ENCODE measurements at places on chromosomes 4 and X.

- ATAC-seq = no peak
These were observed at the start of gene TNMD for GRCh38 chrX:100584611-100585010. Gene TNMD (plus strand): TSS chrX:100584936. CDS start chrX:100585019, 83 bp downstream.

- peak; percentile 74 for ATAC-seq
These were observed 1689.5 kb upstream of the PCDH10 start for GRCh38 chr4:131459430-131460101.

DNA sequence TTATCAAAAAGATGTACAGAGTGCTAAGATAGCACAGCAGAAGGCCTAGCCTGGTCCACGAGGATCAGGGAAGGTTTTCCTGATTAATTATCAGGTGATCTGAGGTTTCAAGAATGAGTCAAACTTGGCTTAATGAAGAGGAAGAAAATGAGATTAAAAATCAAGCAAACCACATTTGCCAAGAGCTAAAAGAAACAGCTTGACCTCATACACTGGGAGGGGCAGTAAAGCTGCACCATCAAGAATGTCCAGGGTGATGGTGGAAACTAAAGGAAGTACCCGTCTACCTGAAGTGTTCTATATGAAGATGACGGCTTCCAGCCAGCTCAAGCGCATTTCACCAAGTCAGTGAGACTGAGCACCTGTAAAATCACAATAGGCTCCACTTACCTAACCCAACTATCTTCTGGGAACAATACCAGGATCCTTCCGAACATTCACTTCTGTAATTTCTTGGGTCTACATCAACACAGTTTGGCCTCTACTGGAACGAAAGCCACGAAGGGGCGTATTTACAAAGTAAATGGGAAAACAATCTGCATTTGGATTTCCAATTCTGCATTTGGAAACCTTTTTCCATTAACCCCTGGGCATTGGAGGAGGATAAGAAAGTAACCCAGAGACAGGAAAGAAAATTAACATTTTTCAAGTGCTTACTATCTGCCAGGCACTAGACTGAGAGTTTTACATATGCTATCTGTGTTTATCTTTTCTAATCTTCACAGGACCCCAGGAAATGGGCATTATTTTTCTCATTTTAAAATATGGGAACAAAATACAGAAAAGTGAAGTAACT is 114.0 kb upstream of the DCLK2 start:
- no peak for ATAC-seq

DNA sequence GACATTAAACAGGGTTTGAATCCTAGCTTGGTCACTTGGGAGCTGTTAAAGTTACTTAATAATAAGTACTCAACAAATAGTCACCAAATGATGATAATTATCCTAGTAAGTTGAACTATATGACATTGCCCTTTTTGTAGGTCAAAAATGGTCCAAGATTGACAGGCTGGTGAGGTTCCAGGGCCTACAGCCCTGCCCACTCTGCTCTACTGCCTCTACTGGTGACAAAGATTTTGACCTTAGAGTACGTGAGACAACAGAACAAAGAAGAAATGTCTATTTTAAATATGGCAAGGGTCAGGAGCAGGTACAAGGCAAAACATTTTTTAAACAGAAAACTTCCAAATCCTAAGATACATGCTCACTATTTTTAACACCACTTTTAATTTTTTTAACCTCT is 572 bp upstream of the SMPX start:
- no peak for ATAC-seq

DNA sequence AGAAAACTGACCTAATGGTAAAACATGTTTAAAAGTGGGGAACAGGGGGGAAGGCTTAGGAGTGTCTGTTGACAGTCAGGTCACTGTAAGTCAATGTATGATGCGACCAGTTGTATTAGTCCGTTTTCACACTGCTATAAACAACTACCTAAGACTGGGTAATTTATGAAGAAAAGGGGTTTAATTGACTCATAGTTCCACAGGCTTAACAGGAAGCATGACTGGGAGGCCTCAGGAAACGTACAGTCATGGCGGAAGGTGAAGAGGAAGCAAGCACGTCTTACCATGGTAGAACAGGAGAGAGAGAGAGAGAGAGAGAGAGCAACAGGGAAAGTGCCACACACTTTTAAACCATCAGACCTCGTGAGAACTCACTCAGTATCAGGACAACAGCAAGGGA is 13.0 kb upstream of the PLAC1 start:
- ATAC-seq = no peak

DNA sequence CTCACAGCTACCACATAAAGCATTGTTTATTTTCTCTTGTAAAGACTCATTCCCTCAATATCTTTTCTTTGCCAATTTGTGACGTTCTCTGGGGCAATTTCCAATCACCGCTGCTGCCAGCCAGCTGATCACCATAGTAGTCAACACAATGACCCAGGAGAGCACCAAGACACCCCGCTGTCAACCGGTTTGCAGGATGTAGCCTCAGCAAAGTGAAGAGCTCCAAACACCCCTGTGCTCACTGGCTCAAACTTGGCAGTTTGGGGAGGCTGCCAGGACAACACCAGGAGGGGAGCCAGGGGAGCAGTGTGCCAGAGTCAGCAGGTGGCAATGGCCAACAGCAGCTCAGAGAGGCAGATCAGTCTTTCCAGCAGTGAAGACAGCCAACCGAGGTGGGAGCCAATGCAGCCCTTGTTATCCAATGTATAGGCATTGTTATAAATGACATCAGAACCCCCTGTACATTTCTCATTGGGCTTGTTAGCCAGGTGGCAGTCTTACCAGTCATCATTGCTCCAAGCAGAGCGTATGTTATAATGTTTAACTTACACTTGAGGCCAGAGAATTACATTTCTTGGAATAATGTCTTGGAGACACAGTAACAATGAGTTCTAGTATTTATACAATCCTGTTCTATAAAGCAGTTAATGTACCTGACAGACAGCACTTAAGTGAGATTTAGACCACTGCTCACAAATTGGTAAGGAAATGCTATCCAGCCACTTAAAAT is 274.9 kb upstream of the GK2 start:
- no peak for ATAC-seq

DNA sequence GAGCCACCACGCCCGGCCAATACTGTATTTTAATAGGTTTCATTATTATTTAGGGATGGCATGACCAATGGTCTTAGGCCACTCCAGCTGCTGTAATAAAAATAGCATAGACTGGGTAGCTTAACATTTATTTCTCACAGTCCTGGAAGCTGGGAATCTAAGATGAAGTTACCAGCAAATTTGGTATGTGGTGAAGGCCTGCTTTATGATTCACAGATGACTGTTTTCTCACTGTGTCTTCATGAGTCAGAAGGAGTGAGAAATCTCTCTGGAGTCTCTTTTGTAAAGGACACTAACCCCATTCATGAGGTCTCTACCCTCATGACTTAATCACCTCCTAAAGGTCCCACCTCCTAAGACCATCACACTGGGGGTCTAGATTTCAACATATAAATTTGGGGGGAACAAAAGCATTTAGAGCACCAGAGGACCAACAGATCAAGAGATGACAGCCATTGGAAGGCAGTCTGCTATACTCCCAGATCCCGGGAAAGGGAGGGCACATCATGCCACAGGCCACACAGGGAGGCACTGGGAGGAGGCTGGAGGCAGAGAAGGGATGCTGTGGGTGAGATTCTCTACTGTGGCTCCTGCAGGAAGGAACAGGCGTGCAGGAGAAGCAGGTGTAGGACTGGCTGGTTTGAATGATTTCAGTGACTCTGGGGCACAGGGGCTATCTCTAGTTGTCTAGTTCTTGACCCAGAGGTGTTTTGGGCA is 335.8 kb upstream of the SFRP2 start:
- no peak for ATAC-seq

- ATAC-seq = no peak
These were observed 26.8 kb downstream of the CRMP1 start for GRCh38 chr4:5865896-5866599.

DNA sequence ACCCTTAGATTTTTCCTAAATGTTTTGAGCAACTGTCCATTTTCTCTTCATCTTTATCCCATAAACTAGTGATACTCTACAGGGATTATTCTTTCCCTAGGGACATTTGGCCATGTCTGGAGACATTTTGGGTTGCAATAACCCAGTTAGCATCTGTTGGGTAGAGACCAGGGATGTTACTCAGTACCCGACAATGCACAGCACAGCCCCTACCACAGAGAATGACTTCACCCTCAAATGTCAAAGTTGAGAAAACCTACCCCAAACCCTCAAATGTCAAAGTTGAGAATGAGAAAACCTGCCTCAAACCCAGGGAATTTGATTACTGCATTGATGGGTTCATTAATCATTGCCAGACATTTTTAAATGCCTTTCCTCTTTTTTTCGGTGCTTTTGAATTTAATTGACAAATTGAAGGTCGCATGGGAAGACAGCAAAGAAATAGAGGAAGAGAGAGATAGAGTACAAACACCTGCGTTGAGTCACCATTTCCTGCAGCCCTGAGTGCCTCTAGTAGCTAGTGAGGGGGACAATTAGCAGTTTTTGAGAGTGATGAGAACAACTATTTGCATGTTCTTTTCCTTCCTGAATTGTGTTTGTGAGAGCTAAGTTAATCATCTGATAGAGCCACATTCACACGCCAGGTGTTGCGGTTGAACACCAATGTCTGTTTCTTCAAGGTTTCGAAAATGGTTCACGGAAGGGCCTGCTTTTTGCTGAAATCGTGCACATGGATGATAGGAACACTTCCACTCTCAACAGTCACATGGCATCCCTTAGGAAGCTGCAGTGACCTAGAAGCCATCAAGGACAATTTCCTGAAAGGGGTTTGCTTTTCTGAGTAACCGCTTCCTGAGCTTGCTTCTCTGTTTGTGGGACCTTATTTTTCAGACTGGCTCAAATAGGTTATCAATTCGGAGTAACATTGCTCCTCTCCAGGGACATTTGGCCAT is 203.9 kb upstream of the VCX3A start:
- ATAC-seq = no peak

DNA sequence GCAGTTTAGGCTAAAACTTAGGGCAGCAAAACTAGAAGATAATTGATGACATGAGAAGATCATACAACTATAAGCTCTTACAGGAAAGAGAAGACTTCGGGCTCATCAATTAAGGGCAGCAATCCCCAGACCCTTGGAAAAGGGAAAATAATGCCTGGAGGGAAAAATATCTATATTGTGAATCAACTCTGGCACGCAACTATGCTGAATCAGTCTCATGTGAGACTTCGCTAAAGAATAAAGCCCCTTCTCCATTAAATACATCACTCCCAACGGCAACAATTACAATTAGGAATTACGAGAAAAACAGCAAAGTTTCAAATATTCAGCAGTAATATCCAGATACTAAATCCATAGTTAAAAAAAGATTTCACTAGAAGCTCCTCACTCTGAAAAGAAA is 2016.8 kb upstream of the IGFBP7 start:
- ATAC-seq = no peak

- no peak for ATAC-seq
These were observed 712.4 kb upstream of the LCORL start for GRCh38 chr4:18733961-18734360.

- ATAC-seq = no peak
These were observed 566.0 kb upstream of the TENM3 start for GRCh38 chr4:181677201-181677600.

- no peak for ATAC-seq
These were observed 19.0 kb upstream of the MRPL1 start for GRCh38 chr4:77843628-77844027.

Data from SK-N-SH treated with all-trans-retinoic acid at 6 μM for 48 hours (cell line).